ENCODE measurements at places on chromosomes 11 and 22.

DNA sequence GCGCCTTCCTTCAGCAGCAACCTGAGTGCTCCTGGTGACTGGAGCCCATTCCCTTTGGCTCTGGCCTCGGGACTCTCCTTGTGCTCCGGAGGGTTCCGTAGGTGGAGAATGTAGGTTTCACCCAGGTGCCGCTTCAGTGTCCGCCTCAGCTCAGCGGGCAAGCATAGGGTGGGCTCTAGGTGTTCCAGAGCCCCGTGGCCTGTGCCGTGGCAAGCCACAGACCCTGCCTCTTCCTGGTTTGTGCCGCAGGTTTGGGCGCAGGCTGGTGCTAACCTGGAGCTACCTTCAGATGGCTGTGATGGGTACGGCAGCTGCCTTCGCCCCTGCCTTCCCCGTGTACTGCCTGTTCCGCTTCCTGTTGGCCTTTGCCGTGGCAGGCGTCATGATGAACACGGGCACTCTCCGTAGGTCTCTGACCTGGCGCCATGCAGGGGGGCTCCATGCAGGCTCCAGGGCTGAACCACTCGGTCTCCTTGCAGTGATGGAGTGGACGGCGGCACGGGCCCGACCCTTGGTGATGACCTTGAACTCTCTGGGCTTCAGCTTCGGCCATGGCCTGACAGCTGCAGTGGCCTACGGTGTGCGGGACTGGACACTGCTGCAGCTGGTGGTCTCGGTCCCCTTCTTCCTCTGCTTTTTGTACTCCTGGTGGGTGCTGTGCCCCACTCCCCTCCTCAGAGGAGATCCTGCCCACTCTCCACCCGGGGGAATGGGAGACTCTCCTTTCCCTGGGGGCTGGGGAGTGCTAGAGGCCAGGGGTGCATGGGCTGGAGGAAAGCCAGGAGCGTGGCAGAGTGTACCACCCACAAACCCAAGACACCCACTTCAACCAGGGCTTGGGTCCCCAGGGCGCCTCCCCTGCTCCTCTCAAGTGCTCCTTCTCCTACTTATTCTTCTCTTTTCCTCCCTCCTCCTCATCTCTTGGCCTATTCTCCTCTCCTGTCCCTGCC is 2.4 kb downstream of the SLC22A12 start:
- no peak for DNase-seq

DNA sequence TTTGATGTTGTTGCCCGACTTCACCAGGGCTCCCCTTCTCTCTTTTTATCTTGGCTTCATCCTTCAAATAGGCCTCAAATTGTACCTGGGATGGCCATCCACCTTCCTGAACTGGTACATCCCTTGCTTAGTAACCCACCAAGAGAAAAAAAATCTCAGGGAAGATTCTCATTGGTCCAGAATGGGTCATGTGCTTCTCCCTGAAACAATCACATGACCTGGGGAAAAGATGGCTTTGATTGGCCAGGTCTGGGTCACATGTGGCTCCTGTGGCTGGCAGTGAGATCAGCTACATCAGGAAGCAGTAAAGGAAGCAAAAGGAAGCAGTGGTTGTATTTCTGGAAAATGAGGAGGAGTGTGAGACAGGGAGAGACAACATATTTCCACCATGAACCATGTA is 540.2 kb downstream of the MIAT start:
- DNase-seq, result no peak

DNA sequence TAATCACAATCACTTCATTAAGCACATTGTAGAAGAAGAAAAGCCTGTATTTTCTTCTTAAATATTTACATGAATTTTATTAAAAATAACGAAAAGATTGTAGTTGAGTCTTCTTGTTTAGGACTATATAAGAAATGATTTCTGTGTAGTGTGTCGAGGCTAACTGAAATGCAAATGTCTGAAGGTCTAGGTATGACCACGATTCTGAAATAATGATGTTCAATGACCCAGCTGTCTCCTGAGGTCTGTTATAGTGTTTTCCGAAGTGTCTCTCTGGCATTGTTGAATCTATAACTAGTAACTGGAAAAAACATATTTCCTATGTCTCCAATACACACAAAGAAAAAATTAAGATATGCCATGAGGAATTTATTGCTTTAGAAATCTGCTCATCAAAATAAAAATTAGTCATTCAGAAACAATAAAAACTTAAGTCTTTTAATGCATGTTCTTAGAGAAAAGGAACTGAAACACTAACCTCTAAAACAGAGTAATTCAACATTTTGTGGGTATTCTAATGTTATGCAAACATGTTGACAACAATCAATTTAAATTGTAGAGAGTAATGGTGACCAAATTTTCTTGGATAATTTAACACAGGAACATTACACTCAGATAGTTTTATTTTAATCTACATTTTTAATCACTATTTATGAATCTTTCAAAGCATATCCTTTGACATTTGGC is 55.0 kb downstream of the CASP12 start:
- DNase-seq, result no peak

DNA sequence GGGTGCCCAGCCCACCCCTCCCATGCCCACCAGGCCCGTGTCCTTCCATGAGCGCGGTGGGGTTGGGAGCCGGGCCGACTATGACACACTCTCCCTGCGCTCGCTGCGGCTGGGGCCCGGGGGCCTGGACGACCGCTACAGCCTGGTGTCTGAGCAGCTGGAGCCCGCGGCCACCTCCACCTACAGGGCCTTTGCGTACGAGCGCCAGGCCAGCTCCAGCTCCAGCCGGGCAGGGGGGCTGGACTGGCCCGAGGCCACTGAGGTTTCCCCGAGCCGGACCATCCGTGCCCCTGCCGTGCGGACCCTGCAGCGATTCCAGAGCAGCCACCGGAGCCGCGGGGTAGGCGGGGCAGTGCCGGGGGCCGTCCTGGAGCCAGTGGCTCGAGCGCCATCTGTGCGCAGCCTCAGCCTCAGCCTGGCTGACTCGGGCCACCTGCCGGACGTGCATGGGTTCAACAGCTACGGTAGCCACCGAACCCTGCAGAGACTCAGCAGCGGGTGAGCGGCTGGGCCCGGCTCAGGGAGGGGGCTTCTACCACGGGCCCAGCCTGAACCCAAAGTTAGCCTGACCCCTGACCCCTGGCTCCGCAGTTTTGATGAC is 3.0 kb downstream of the PKP3 start:
- peak; percentile 34 for DNase-seq

- no peak for DNase-seq
Measured at GRCh38 chr11:2768471-2769408, 68.9 kb upstream of the KCNQ1OT1 start.
